RWPE2 (cell line): ENCODE measurements at places on chromosomes 7 and 10.

DNA sequence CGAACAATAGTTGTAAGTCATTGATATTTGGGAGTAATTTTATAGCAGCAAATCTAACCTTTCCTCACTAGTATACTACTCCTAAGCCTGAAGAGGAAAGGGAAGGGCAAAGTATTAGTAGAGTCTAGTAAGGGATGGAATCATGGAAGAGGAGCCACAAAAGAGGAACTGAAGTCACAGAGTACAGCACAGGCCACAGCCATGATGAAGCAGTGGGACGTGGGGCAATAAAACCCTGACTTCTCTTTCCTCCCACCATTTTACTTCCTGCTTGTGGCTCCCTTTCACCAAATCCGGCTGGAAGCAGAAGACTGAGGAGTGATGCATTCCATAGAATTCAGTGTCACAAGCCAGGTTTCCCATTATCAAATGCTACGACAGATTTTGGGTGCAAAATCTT is 58.7 kb downstream of the CABCOCO1 start:
- DNase-seq, result no peak

DNA sequence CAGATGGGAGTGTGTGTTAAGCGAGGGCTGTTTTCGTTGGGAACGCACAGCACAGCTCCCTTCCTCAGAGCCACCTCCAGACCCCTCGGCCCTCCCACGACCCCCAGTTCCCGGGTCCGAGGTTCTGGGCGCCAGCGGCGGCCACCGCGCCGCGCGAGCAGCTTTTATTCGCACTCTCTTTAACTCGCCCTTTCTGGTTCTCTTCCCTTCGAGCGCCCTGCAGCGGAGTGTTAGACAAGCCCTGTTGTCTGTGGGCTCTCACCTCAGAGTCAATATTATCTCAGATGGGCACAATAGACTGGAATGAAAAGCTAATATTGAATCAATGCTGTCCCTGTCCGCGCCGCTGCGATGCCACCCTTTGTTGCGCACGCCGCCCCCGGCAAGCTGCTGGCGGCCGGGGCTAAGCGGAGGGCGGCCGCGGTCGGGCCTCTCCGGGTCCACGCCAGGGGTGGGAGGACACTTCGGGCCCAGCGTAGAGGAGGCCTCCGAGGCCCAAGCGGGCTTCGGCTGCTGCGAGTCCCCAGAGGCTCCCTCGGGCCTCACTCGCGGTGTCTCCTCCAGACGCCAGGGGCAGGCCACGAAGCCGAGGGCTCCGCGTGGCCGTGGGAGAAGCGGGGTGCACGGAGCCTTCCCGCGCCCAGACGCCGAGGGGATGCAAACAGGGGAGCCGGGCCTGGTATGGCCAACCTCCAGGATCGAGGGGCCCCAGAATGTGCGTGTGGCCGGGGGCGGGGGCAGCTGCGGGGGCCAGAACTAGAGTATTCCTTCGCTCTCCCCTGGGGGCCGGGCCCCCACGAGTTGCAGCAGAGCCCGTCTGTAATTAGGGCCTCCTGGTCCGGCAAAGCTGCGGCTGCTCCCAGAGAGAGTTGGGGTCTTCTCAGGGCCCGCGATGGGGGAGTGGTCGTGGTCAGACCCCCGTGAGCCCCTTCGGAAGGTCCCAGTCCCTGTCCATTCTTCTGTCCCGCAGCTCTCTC is 7.9 kb upstream of the EMX2 start:
- DNase-seq, result no peak

DNA sequence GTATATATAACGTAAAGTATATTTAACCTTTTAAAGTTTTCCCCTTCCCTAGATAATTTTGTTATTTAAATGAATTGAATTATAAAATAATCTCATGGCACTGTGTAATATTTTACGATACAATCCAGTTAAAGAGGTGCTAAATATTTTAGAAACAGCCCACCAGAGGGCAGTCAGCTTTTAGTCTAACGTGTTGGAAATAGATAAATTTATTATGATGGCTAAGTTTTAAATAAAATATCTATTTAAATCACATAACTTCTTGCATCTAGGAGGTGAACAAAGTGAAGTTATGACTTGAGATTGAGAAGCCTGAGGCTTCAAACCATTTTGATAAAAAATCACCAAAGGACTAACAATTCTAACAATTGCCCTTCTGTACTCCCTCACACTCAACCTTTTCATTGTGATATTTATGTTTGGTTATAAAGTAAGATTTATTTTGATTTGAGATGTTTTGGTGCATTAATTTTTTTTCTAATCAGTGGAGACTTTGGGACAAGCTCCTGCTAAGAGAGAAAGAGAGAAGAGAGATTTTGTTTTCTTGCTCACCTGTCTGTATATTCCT is 171.5 kb upstream of the SP4 start:
- no peak for DNase-seq

DNA sequence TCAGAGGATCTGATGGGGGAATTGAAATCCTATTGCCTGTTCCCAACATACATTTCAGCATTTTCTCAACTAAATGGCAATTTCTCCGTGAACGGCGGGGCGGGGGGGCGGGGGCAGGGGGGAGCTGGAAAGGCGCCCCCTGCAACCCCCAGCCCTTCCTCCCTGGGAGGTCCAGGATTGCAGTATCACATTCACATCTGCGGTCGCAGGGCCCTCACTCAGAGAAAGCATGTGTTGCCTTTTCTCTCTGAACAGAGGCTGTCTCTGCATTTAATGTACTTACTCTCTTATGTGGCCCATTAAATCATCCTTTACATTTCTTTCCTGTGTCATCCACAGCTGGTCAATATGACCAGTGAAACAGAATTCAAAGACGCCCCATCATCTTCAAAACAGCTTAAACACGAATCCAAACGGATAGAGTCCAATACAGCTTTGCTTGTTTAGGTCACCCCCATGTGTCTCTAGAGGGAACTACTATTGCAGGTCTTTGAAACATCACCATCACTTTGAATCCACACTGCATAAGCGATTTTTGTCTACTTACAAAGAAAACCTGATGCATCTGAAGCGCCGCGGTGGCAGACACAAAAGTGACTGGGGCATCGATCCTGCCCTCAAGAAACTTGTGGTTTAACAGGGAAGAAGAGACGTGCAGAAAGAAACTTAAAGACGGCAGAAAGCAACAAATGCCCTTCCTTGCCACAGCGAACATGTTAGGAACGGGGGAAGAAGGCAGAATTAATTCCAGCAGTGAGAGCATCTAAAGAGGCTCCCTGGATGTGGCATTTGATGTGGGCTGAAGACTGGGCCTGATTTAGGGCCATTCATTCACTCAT is 17.0 kb upstream of the ECHDC3 start:
- DNase-seq, result no peak

- DNase-seq, result no peak
Observed at GRCh38 chr7:72025381-72025960, 386.7 kb downstream of the CALN1 start.

GRCh38 chr10:113228530-113228929 is 278.5 kb downstream of the TCF7L2 start:
- no peak for DNase-seq

- no peak for DNase-seq
Observed at GRCh38 chr10:112299456-112299855, 16.3 kb downstream of the TECTB start.

DNA sequence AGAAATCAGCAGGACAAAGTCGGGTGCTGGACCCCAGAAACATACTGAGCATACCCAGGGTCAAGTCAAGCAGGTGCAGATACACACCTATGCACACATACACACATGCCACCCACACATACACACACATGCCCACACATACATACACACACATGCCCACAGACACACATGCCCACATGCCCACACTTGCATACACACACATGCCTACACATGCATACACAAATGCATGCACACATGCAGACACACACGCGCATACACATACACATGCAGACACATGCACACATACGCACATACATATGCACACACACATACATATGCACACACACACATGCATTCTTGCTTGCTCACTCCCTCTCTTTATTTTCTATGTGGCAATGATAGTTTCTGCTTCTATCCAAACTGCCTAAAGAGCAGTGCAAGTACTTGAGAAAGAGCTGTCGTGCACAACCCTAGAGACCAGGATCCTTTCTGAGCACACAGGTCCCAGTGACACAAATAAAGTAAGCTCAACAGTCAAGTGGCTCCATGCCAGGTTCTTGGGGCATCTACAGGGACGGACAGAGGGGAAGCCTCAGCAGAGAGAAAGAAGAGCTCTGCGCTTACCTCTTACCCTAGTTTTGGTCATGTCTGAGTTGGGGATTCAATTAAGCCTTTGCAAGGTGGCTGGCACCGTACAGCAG is 83.7 kb downstream of the EBF3 start:
- no peak for DNase-seq

GRCh38 chr7:76356823-76357222 is 2.0 kb downstream of the YWHAG start:
- DNase-seq, result no peak

GRCh38 chr10:110912374-110912773 is 6.6 kb downstream of the BBIP1 start:
- no peak for DNase-seq

DNA sequence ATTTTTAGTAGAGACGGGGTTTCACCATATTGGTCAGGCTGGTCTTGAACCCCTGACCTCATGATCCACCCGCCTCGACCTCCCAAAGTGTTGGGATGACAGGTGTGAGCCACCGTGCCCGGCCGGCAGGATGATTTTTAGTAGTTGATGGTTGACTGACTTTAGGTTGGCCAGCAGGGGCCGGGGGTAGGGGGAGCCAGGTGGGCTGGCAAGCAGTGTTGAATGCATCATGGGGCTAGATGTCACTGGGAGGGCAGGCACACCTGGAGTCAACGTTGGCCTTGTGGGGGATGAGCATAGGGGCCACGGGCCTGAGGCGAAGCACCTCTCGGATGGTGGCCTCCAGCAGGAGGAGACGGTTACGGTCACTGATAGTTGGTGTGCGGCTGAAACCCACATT is 5.0 kb downstream of the CYP17A1 start:
- DNase-seq, result no peak

GRCh38 chr7:105188201-105188600 is 174.2 kb downstream of the KMT2E start:
- DNase-seq, result no peak

- DNase-seq, result no peak
Observed at GRCh38 chr10:11388996-11389395, 222.5 kb downstream of the USP6NL start.

DNA sequence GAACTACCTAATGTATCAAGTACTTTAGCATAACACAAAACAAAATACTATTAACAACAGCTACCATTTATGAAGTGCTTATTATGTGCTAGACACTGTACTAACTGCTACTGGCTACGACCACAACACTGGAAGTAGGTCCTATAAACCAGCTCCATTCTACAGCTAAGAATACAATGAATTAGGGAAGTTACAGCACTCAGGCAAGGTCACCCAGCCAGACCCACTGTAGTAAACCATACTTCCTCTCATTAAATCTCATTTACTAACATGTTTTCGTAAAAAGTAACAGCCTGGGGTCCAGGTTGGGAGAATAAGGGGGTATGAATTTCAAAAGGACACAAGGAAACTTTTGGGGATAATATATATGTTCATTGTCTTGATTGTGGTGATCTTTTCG is 25.4 kb downstream of the NAPEPLD start:
- no peak for DNase-seq

- DNase-seq, result no peak
Observed at GRCh38 chr10:96910488-96911395, 78.6 kb downstream of the LCOR start.

DNA sequence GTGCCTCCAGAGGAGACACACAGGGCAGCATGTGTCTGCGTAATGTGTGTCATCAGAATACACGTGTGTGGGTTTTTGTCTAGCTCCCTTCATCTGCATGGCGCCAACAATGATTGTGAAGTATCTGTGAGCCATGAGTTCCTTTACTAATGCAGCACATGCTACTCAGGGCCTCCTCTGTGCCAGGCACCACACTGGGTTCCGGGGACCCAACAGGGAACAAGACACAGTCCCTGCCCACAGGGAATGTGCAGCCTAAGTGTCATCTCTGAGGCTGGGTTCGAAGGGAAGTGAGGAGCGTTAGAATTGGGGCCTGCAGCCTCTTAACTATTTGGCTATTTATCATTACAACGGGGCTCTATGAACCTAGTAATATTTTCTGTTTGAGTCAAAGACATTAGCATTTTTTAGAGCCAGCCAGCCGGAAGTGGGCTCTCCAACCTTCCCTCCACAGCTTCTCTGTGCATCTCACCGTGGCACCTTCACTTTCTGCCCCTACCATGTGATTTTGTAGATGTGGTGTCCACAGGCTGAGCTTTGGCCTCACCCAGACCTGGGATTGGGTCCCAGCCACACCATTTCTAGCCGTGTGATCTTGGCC is 43.9 kb upstream of the SRGN start:
- DNase-seq, result no peak

- DNase-seq, result no peak
Observed at GRCh38 chr10:20990604-20991003, 93.5 kb upstream of the NEBL start.

DNA sequence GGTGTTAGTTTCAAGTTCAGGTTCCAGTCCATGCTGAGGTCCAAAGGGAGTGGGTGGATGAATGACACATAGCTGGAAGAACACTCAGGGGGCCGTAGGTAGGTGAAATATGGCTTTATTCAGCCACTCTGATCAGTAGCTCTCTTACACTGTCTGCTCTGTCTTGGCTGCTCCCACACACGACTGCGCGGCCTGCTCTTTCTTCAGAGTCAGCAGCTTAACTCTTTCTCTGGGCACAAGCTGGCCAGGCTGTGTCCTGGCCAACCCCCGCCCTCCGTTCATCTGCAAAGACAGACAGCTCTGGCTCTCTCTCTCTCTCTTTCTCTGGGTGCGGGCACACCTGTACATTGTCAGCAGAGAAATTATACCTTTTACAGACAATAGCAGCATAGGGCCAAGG is 317.4 kb upstream of the SORCS1 start:
- no peak for DNase-seq

- DNase-seq, result no peak
Observed at GRCh38 chr10:85946713-85947326, 419.8 kb downstream of the GRID1 start.

GRCh38 chr10:114938856-114939193 is 830 bp downstream of the TRUB1 start:
- no peak for DNase-seq

DNA sequence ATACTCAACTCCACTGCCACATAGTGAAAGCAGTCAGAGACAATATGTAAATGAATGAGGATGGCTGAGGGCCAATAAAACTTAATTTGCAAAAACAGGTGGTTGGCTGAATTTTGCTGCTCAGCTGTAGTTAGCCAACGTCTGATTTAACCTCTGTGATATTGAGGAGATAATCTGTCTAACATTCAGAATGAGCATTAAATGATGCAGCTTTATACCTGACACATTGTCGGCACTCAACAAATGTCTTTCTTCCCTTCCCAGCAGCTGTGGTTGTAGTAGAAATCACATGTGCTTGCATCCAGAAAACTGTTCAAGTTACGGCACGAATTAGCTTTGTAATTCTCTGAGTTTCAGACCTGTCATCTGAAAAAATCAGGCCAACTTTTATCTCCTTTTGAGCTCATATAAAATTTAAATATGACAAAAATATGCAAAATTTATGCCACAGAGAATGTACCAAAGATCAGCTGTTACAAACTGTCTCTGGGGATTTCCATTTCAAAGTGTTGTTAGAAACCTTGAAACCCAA is 1239.7 kb downstream of the GATA3 start:
- DNase-seq, result no peak

DNA sequence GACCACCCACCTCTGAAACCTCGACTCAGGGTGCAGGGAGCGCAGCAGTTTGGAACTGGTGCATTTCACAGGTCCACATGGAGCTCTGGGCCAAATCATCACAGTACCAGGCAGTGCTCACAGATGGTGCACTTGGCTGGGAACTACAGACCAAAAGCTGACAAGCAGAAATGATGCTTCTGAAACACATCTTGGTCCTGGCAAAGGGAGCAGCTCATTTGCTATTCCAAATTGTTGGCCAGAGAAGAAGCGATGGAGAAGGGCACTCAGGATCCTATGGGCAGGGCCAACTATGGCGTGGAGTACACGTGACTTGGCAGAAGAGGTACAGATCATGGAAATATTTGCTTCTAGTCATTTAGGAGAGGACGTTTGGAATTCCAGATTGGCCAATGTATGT is 383.9 kb downstream of the CALN1 start:
- DNase-seq, result no peak
